ENCODE measurements at places on chromosomes 7 and 10.

DNA sequence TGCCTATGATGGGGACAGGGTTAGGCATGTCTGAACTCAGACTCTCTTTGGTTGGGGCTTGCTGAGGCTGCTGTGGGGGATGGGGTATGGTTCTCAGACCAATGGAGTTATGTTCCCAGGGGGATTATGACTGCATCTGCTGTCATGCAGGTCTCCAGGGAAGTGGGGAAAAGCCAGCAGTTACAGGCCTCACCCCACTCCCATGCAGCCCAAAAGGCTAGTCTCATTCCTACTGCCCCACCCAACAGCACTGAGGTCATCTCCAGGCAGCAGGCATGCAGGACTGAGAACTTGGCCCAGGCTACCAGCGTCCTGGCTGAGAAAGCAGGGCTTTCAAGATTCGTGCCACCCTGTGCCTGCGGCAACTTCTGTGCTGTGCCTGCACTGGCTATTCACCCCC lies 373.3 kb downstream of the HTR7 start:
- DNase-seq, result no peak

DNA sequence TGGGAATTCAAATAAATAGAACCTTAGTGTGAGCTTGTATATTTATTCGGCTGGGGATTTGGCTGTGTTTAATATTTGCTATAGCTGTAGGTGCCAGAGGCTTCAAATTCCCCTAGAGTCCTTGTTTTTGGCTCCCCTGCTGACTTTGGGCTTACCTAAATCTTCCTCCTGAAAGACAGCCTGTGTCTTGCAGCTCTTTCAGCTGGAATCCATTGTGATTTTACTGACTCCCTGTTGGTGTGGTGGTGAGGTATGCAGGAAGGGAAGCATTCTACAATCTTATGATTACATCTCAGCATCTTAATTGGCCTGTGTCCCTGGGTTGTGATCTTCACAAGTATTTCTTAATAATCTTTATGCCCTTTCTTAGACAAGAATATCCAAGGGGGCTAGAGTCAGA lies 25.9 kb downstream of the FOXI2 start:
- no peak for DNase-seq

GRCh38 chr7:27519793-27520469 lies 142.8 kb downstream of the HIBADH start:
- DNase-seq, result no peak

- no peak for DNase-seq
Measured at GRCh38 chr7:2953588-2954407, 89.9 kb downstream of the CARD11 start.

- DNase-seq, result no peak
Measured at GRCh38 chr7:17546592-17546991, 248.1 kb downstream of the AHR start.

GRCh38 chr10:69324583-69324982 lies 46.3 kb downstream of the HK1 start:
- no peak for DNase-seq
